ENCODE measurements at places on chromosomes 7 and 10.

DNA sequence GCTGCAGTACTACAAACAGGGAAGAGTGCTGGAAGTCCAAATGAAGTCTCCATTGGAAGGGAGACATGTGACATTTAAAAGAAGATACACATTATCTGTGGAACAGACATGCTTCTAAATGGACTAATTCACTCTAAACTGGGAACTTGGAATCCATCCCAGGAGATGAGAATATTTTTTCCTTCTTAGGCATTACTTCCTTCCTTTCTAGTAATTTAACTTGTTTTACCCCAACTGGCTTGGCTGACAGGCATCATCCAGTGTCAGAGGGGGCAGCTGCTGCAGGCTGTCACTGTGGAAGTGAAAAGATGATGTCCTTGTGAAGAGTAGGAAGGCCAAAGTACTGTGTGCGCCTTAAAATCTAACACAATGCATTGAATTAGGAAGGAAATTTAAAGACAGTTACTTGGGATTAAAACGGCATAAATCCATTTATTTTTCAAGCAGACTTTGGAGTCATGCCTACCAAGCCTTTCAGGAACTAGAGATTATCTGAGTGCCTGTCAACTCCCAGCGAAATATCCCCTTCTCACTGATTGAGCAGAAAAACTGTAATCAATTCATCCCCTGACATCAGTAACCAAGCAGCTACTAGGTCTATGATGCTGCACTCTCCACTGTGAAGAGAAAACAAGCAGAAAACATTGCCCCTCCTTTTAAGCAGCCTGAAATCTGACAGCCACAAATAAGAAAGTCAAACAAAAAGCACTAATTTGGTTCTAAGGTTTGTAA, 161.2 kb downstream of the DGKI start:
- DNase-seq, result no peak

DNA sequence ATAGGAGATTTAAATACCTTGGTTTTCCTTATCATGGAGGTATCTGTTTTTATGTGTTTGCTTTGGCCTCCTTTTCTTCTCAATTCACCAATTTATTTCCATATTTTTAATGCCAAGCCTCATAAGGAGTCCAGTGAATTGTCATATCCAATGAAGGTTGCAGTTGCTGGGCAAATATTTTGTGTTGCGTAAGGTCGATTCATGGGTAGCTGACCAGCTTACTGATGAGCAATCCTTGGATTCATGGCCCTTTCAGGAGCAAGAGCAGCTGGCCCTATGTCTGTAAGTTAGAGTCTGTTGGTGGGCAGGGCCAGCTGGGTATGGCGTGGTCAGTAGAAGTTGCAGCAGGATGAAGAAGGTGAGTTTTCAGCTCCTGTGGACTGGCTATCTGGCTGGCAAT, 182.9 kb downstream of the PFKFB3 start:
- no peak for DNase-seq

DNA sequence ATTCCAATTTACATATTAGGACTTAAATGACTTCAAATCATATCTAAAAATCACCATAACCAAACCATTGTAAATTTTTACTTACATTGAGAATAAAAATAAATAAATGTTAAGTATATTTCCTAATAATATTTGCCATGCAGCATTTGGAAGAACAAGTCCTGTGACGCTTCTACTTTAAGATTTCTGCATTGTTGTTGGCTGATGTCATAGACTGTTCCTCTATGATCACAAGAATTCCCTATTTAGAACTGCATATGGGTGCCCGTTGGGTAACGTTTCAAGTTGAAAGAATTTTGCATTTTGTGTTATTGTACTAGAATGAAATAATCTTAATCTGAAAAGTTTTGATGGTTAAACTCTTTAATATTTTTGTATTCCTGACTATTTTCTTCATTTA, 5.1 kb upstream of the ITGB1 start:
- DNase-seq, result no peak

GRCh38 chr10:49649294-49649693, 30.2 kb upstream of the C10orf53 start:
- DNase-seq, result no peak

- DNase-seq, result no peak
These were observed 67.8 kb downstream of the ZNRF2 start for GRCh38 chr7:30352169-30352568.

- DNase-seq, result no peak
These were observed 34.6 kb downstream of the KCNMA1 start for GRCh38 chr10:77602913-77603533.

DNA sequence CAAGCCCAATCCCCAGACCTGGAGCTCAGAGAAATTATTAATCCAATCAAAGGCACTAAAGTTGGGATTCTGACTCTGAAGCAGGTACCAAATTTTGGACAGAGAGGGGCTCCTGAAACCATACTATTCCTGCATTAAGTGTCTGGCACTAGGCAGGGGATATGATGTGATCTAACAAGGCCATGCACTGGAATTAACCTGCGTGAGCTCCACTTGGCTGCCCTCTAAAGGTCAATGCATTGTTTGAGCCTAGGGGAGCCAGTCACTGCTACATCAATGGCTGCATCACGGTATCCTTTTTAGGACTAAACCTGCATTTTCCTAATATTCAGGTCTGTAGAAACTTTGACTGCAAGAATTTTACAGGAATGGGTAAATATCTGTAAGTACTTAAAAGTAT, 42.1 kb downstream of the ST8SIA6 start:
- DNase-seq, result no peak

Data from activated T-cell treated with anti-CD3 and anti-CD28 coated beads, Interleukin-2, amount 50 U/mL, for 1 hour (primary cell).